ENCODE measurements at places on chromosomes 6 and 20.

GRCh38 chr20:8043687-8044282 is 24.2 kb upstream of the TMX4 start:
- DNase-seq = peak; percentile 24

DNA sequence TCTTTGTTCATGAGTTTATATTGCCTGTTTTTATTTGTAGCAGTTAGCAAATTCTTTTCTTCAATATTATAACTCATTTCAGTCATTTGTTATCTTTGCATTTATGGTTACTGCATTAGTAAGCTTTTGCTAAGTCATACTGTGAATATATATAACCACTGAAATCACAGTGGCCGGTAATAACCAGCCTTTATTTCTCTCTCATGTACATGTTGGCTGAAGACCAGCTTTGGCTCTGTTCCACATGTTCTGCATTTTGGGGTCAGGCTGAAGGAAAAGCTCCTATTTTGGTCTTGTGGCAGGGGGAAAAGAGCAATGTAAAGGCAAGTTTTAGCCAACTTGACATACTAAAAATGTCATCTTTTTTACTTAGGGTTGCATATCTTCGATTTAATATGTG is 276.3 kb downstream of the BCKDHB start:
- DNase-seq = no peak

GRCh38 chr6:38871741-38872568 is 156.8 kb downstream of the DNAH8 start:
- peak; percentile 10 for DNase-seq

DNA sequence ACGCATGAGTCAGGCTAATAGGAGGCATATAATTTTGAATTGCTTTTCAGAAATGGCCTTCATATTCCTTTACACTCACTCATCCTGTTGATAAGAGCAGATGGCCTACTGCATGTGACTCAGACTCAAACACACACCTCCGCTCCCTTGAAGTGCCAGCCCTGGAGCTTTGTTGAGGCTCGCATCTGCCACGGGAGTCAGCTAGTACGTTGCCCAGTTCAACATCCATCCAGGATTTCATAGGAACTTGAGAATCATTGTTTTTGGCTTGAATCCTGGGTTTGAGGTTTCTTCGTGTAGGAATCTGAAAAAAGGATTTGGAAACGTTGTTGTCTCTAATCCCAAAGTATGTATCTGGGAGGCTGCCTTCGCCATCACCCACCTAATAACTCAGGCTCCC is 87.4 kb upstream of the JAG1 start:
- no peak for DNase-seq

GRCh38 chr6:106527979-106528378 is 101.3 kb downstream of the RTN4IP1 start:
- peak; percentile 87 for DNase-seq

DNA sequence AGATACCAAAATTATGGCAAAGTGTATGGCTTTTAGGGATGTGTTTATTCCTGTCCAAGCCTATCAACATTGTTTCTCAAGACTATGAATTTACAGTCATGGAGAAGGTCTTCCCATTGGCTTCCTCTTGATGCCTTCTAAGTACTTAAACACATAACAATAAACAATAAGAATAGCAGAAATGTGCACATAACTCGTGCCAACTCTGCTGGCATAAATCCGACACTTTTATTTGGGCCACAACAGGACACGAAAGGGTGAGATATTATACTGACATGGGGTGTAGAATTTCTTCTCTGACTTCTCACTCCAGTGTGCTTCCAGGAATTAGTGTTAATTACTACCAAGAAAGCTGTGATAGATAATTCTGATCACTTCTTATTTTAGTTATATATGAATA is 695.9 kb upstream of the SLC35B3 start:
- no peak for DNase-seq

DNA sequence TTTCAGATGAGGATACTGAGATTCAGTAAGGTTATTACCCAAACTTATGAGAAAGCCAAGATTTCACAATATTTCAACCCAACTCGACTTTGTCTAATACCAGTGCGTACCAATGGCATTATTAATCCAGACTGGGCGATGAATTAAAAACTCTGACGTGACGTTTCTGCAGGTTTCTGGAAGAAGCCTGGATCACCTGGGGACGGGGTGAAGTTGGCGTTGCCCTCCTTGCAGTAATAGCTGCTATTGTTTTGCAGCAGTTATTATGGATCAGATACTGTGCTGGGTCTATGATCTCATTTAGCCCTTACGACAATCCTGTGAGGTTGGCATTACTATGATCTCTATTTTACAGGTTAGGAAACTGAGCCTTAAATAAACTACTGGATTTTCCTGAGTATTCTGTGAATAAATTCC is 569 bp upstream of the CDC5L start:
- no peak for DNase-seq

DNA sequence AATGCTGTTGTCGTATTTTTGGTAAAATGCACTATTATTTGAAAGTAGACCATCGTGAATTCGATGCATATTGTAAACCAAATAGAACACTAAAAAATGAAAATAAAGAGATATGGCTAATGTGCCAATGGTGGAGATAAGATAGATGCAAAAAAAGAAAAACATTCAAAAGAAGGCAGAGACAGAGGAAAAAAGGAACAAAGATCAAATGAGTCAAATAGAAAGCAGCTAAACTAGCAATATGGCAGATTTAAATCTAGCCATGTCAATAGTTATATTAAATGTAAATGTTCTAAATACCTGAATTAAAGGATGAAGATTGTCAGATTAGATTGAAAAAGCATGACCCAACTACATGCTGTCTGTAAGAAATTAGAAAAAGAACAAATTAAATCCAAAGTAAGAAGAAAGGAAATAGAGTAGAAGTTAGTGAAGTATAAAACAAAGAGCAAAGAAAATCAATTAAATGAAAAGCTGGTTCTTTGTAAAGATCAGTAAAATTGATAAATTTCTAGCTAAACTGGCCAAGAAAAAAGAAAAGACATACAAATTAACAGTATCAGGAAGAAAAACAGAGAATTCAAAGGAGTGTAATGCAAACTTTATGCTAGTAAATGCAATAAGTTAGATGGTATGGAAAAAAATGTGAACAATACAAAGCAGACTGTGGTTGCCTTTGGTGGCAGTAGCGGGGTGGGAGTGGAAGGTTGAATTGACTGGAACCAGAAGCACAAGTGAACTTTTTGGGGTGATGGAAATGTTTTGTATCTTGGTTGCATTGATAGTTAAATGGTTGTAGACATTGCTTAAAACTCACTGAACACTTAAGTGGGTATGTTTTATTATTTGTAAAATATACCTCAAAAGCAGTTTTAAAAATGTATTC is 44.8 kb downstream of the PTPN1 start:
- no peak for DNase-seq

DNA sequence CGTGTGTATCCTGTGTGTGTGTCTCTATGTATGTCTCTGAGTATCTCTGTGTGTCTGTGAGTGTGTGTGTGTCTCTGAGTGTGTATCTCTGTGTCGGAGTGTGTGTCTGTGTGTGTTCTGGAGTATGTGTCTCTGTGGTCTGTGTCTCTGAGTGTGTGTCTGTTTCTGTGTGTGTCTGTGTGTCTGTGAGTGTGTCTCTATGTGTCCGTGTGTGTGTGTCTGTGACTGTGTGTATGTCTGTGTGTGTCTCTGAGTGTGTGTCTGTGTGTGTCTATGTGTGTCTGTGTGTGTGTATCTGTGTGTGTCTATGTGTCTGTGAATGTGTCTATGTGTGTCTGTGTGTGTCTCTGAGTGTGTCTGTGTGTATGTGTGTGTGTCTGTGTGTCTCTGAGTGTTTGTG is 73.4 kb downstream of the SRC start:
- DNase-seq = no peak

Data from AG09309 (cell line).